T-helper 22 cell (primary cell): ENCODE measurements at places on chromosomes 12 and 14.

DNA sequence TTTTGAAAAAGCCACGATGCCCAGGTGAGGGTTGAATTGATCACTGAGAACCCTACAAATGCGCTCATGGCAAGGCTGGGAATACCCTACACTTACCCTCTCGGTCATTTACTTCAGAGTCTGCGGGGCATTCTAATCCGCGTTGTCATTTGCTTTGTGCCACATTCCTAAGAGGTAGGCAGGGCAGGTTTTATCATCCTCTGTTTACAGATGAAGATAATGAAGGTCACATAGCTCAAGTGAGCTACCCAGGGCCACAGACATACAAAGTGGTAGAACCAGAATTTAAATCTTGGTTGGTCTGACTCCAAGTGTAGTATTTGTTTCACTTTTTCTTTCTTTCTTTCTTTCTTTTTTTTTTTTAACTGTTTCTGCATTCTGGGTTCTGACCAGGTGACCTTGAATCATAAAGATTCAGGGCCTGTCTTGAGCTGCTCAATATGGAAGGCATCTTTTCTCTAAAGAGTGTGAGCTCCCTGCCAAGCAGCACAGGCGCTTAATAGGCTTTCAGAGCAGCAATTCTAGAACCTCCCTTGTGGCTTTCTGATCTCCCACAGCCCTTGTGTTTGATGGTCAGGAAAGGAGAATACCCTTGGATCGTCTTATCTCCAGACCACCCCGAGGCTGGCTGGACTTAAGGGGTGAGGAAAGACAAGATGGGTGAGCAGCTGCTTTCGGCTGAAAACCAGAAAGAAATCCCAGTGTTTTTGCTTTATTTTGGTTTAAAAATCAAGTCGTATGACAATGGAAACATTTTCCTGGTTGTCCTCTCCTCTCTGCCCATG lies 662 bp upstream of the BATF start:
- DNase-seq: no peak

- DNase-seq: no peak
These were observed 101.1 kb downstream of the PLEKHG7 start for GRCh38 chr12:92803903-92804302.

- no peak for DNase-seq
These were observed 447 bp upstream of the NUBPL start for GRCh38 chr14:31560759-31561154.

- no peak for DNase-seq
These were observed 123.9 kb downstream of the BCL11B start for GRCh38 chr14:99148131-99148530.

DNA sequence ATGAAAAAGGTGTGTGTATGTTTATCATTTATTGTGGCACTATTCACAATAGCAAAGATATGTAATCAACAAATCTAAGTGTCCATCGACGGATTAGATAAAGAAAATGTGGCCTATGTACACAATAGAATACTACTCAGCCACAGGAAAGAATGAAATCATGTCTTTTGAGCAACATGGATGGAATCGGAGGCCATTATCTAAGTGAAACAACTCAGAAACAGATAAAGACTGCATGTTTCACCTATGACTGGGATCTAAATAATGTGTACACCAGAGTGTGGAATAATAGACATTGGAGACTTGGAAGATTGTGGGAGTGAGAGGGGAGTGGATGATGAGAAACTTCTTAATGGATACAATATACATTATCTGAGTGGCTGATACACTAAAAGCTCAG lies 44.0 kb downstream of the CCER1 start:
- no peak for DNase-seq

GRCh38 chr14:52355016-52355431 lies 40.9 kb downstream of the PTGER2 start:
- no peak for DNase-seq

- DNase-seq: no peak
These were observed 2.0 kb downstream of the NFKBIA start for GRCh38 chr14:35402323-35403113.

DNA sequence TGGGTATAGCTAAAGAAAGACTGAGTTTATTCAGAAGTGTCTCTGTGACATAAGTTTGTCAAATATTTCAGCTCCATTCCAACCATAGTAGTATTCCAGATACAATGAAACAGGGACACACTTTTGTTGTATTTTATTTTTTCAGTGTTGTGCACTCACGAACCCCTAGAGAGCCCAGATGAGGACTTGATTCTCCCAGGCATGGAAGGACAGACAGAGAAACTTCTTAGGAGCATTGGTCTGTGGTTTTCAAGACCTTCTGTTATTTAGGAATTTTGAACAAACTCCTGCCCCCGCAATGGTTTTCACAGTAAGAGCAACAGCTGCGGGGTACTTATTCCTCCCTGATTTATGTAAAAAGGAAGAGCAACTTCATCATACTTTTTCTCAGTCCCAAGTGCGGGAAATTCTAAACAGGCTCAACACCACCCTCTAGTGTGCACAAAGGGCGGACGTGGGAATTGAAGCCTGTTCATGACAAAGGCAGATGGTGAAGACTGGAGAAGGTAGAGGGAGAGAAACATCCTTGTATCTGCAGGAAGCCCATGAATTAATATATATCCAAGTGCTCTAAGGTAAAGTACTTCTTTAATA lies 147.6 kb downstream of the PAH start:
- DNase-seq: no peak

DNA sequence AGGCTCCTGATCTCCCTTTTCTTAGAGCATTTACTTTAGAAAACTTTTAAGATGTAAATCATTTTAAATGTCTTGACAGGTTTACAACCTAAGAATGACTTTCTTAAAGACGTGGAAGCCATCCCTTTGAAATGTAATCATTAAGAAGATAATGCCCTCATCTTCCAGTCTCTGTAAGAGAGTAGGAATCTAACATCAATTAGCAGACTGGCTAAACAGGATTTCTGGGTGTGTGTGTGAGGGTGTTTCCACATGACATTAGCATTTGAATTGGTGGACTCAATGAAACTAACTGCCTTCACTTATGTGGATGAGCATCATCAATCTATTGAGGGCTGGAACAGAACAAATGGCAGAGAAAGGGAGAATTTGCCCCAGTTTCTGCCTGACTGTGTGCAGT lies 329.5 kb downstream of the RPL10L start:
- no peak for DNase-seq

- no peak for DNase-seq
These were observed 8.5 kb upstream of the SERPINA9 start for GRCh38 chr14:94484481-94484880.

DNA sequence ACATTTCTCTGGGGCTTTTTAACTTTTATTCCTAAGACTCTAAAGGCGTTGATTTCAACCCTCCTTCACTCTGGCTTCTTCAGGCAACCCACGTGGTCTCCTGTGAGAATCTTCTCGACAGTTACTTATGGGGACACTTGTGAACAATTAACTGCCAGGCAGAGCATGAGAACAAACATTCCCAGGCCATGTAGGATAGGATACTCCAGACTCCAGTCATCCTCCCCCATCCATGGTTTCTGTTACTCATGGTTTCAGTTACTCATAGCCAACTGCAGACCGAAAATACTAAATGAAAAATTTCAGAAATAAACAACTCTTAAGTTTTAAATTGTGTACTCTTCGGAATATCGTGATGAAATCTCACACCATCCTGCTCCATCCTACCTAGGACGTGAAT lies 19.5 kb downstream of the GPR68 start:
- no peak for DNase-seq

DNA sequence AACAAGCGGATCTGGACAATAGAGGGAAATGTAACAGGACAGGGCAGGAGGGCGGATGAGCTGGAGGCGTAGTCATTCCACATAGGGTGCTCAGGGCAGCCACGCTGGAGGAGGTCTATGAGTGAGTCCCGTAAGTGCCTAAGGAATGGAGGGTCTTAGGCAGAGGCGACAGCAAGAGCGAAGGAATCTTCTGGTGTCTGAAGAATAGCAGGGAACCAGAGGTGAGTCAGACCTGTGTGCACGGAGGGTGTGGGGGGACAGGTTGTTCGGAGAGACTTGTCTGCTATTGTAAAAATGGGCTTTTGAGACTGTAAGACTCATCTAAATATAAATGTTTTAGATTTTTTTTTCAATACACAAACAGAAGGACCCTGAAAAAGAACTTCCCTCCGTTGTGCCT lies 70.6 kb downstream of the SETD3 start:
- no peak for DNase-seq

- DNase-seq: no peak
These were observed 12.2 kb downstream of the RPH3A start for GRCh38 chr12:112803620-112804282.

DNA sequence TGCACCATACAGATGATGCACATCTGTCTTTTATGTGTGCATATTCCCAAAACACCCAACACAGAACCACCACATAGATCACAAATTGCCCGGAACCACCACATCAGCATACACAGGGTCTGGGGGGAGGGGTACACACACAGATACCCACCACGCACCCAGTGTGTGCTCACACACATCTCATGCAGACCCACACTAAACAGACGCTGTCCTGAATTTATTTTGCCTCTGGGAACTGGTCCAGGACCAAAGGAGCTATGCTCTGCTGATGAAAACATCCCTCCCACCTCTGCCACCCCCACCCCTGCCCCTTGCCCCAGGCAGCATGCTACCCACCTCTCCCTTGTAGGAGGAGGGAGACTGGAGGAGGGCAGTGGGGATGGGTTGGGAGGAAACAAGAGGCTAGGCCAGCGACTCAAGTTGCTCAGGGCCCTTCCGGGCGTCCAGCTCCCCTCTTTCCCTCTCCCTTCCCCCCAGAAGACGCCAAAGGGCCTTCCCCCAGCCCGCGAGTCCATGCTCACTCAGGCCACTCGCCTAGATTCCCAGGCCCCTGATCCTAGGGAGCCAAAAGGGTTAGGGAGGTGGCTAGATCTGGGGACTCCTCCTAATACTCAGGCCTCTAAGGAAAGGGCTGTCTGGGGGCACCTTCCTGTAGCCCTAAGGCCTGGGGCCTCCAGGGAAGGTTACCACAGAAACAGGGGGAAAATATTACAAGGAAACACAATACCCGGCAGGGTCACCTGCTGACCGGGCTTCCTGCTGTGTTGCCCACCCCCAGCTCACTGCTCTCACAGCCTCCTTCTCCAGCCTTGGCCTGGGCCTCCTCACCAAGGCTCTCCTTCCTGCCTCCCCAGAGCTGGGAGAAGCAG lies 3.1 kb downstream of the HDAC7 start:
- DNase-seq: no peak

DNA sequence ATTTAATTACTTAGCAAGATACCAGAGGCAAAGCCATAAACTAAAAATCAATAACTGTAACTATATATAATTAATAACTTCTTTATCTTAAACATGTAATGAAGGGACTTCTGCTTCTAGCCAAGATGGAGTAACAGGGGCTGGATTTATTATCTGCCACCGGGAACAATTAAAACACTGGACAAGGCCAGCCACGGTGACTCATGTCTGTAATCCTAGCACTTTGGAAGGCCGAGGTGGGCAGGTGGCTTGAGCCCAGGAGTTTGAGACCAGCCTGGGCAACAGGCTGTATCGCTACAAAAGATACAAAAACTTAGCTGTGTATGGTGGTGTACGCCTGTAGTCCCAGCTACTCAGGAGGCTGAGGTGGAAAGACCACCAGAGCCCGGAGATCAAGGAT lies 113.6 kb downstream of the TAOK3 start:
- no peak for DNase-seq

- no peak for DNase-seq
These were observed 830 bp upstream of the TRMT61A start for GRCh38 chr14:103528146-103528586.

DNA sequence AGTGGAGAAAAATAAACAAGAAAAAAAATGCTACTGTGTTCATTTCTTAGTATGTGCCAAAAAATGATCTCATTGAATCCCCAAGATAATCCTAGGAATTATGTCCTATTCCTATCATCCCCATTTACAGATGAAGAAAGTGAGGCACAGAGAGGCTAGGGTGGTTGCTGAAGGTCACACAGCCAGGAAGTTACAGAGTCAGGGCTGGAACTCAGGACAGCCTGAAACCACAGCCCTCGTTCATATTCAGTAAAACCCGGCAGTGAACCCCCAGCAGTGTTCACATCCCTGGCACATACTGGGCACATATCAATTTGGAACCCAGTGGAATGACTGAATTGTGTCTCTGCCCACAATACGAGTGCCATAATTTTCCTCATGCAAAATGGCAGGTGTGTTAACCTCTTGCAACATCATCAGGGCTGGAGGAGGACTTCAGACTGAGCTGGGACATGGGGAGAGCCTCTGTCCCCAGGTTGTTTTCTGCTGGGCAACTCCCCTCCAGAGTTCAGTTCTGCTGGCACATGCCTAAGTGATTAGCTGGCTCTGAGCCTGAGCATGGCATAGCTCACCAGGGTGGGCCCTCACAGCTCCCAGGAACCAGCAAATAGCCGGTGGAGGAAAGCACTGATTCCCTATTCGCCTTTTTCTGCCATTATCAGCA lies 2.0 kb upstream of the PPP1CC start:
- no peak for DNase-seq

DNA sequence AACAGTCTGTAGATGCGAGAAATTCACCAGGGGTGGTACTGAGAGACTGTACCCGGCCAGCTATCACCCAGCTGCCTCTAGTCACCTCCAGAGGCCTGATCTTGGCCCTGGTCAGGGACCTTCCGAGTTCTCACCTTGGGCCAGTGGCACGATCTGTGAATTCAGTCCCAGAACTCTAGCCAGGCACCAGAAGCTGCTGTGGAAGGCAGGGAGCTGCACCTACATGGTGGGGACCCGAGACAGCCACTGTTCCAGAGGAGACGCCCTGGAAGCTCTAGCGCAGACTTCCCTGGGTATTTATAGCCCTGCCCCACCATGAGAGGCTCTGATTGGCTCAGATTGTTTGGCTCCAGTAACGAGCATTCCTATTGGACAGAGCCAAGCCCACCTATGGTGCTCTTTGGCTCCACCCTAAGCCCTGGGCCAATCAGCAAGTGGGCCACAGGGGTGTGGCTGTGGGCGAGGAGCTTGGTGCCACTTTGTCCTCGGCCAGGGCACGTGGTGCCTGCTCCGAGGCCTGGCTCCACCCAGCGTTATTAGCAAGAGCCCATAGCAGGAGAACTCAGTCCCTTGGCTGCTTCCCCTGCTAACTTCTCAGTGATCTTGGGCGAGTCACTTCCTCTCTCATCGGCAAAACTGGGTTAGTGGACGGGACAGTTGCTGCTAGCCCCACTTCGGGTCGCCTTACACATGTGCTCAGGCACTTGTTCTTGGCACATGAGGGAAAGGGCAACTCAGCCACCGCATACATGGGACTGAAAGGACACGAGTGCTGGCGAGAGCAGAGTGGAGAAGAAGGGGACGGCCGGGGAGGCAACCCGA lies 89.0 kb upstream of the BCL11B start:
- no peak for DNase-seq
